ENCODE measurements at places on chromosomes 3 and 15.

GRCh38 chr3:39533226-39533625 is 65.7 kb downstream of the MOBP start:
- no peak for DNase-seq

- no peak for DNase-seq
Observed at GRCh38 chr3:57805266-57805665, 49.2 kb downstream of the SLMAP start.

- DNase-seq: no peak
Observed at GRCh38 chr15:63231206-63231605, 41.8 kb downstream of the RAB8B start.

DNA sequence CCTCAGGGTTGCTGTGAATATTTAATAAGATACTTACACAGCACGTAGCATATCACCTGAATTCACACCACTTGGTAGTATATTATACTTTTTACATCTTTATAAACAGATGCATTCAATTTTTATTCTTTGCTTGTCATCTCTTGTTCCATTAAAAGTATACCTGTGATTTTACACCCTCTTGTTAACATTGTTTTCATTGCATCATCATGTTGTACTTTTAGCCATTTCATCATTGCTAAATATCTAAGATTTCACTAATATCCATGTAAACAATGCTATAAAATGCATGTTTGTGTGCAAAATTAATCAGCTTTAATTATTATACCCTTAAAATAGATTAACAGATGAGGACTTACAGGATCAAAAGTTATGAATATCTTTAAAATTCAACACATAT is 155.3 kb downstream of the MEX3B start:
- DNase-seq: no peak

- no peak for DNase-seq
Observed at GRCh38 chr3:38723569-38724391, 74.3 kb upstream of the SCN5A start.

GRCh38 chr15:43492266-43492665 is 690 bp downstream of the TP53BP1 start:
- DNase-seq: no peak

DNA sequence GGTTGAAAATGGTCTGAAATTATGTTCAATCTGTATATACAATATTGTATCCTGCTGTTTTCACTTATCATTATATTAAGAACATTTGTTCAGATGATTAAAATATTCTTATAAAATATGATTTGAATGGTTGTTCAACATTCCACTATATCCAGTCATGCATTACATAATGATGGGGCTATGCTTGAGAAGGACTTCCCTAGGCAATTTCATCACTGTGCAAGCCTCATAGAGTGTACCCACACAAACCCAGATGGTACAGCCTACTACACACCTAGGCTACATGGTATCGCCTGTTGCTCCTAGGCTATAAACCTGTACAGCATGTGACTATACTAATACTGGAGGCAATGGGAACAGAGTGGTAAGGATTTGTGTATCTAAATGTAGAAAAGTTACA is 30.5 kb downstream of the SLC7A14 start:
- DNase-seq: no peak

DNA sequence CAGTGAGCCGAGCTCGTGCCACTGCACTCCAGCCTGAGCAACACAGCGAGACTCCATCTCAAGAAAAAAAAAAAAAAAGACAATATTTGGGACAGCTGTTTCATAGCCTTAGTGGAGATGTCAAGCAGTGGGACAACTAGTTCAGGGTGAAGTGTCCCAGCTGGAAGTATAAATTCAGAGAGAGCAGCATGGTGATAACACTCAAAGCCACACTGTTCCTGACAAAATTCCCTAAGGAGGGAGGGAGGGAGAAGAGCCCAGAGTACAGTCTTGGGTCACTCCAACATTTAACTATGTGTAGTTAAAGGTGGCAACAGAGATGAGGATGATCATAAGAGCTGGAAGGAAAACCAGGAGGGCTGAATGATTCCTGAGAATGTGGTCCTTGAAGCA is 21.1 kb upstream of the IP6K2 start:
- DNase-seq: no peak

DNA sequence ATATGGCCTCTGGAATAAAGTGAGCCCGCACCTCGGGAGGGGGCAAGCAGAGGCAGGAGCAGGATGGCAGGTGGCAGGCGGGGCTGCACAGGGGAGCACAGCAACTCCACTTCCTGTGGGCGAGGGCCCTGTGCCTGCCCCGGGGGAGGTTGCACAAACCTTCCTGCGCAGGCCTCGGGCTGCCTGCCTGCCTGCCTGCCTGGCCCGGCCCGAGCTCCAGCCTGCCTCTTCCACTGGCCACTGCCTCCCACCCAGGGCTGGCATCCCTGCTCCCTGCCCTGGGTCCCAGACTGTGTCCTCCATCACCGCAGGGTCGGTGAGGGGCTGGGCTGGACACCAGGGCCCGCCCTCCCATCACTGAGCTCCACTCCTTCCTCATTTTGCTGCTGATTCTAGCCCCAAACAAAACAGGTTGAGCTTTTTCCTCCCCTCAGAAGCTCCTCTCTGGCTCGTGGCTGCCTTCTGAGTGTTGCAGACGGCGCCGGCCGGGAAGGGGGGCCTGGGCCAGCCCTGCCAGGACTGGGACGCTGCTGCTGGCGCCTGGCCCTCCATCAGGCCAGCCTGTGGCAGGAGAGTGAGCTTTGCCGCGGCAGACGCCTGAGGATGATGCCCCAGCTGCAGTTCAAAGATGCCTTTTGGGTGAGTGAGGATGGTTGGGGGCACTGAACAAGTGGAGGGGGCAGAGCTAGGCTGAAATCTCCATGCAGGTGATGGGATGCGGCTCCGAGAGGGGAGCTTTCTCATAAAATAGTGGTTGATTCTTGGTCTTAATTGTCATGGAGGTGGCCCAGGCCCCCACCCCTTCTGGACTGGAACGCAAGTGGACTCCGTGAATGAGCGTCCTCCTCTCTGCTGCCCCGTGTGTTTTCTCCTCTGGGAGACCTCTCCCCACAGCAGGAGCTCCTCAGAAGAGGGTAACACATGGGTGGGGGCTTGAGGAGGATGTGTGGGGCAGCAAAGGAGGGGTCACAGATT is at the start of gene PSTPIP1:
PSTPIP1 (plus strand) TSS at position 156 of the 975 bp plus-strand sequence; CDS start at position 604, 448 bp downstream.
- DNase-seq: no peak

DNA sequence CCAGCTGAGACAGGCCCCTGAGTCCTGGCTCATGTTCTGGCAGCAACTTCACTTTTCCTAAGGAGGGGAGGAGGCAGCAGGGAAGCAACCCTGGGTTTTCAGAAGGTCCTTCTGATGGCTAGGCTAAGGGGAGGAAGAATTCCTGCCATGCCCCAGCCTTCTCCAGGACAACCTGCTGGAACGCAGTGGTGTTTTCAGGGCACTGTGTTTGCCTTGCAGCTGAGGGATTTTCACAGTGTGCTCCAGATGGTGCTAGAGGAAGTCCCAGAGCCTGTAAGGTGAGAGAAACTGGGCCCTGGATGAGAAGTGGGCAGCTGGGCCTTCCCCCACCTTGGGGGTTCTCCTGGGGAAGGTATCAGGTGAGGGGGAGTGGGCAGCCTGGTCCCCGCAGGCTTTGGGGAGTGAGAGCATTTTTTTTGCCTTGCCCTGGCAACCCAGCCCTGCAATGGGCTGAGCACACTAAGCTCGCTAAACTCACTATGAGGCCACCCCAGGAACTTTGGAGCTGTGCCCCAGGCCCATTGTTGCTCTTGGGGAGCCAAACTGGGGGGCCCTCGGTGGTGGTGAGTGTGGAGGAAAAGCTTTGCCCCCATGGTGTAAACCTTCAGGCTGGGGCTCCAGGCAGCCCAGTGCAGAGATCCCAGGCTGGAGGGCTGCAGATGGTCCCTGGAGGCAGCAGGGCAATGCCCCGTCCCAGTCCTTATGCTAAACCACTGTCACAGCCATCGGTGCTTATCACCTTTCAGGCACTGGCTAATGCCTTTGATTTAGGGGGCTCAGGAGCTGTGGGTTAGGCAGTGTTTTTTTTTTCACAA is 41.1 kb downstream of the ACAA1 start:
- no peak for DNase-seq

- DNase-seq: no peak
Observed at GRCh38 chr3:39407773-39408492, 1.4 kb downstream of the RPSA start.

GRCh38 chr3:74561881-74562280 is 52.6 kb downstream of the CNTN3 start:
- no peak for DNase-seq

GRCh38 chr15:88739541-88739940 is 63.7 kb upstream of the ACAN start:
- no peak for DNase-seq

GRCh38 chr3:20071175-20071574 is 30.9 kb downstream of the KAT2B start:
- no peak for DNase-seq

GRCh38 chr3:156180077-156180476 is 59.7 kb downstream of the KCNAB1 start:
- DNase-seq: no peak

DNA sequence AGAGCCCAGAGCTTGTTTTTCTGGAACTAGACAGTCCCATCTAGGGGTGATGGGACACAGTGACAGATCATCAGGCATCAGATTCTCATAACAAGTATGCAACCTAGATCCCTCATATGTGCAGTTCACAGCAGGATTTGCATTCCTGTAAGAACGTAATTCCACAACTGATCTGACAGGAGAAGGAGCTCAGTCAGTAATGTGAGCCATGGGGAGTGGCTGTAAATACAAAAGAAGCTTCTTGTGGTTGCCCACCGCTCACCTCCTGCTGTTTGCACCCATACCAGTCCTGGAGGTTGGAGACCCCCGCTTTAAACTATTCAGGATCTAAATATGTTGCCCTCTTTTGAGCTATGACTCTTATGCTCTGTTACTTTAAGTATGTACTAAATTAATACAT is 167.3 kb downstream of the ALCAM start:
- no peak for DNase-seq

GRCh38 chr3:126994661-126995245 is 11.8 kb downstream of the PLXNA1 start:
- no peak for DNase-seq

DNA sequence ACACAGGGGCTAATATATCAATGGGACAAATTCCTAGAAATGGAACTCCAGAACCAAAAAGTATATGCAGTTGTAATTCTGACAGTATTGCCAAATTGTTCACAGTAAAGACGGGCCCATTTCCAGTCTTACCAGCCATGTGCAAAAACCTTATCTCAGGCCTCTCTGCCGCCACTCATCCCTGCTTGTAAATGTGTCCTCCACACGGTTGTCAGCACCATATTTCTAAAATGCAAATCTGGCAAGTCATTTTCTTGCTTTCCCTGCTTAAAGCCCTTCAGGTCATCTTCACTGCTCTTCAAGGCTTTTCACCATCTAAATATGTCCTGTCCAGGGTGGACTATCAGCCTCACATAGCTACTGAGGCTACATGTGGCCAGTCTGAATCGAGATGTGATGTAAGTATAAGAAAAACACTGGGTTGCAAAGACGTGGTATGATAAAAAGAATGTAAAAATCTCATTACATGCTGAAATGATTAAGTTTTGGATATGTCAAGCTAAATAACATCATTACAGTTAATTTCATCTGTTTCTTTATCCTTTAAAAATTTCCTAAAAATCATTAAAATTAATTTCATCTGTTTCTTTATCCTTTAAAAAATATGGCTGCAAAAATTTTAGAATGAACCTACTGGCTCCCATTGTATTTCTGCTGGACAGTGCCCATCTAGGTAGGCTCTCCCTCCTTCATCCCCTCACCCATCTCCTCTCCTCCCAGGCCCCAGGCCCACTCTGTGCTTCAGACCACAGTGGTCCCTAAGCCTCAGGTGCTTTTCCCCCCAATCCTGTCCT is 980 bp downstream of the PARP9 start:
- DNase-seq: no peak

GRCh38 chr15:101029971-101030661 is 111.0 kb downstream of the LRRK1 start:
- DNase-seq: no peak

DNA sequence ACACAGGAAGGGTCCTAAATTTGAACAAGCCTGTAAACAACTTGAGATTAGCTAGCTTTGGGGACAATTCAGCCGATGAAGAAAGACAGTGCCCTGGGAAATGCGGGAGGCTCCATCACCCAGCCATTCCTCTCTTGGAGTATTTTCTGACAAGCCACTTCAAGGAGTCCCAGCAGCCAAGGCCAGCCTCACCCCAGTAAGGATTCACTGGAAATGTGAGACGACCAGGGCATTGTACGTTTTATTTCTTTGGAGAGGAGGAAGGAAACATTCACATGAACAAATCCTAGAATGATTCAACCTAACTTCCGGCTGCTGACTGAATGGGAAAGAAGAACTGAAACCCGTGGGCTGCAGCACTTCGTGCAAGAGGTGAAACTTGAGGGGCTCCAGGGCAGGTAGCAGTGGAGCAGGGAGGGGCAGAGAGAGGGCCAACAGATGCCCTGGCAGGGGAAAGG is 116.4 kb upstream of the ARHGEF3 start:
- DNase-seq: no peak

DNA sequence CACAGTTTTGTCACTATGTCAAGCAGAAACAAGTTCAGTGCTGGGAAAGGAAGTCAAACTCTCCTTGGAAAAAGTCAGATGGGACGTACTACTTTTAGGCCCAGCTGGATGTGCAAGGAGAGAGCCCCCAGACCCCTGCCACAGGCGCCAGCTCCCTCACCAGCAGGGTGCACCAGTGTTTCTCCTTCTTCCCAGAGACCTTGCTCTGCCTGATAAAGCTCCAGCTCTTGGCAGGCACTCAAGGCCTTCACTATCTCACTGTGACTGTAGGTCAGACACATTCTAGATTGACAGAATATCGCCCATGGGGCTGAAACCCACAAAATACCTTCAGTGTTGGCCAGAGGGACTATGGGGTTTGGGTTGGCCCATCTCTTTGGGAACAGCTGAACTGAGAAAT is 54.8 kb upstream of the CHRNB4 start:
- DNase-seq: no peak

DNA sequence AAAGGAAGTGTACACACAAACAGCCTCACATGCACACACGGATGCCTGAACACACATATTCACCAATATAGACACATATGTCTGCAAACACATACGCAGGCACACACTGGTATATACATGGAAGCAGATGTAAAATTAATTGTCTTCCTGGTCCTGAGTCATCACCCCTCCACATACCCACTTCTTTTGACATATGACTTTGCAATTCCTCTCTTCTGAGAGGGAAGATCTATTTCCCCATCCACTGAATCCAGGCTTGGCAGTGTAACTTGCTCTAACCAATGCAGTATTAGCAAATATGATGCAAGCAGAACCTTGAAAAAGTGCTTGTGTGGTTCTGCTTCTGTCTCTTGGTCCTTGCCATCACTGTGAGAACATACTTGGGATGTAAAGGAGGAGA is 76.8 kb upstream of the HRH1 start:
- DNase-seq: no peak

DNA sequence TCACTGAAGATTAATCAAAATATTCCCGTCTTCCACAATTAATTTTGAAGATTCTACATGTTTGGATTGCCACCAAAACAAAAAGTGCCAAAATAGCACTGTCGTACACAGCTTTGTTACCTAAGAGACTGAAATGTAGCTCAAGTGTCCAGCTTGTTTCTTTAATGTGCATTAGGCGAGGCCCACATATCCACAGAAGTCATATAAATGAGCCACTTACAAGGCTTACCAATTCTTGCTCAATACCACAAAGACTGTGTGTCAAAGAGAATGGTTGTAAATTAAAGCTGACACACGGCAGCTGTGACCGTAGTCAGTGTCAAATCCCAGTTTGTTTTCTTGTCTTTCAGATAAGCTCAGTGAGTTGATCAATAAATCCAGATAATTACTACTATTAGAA is 639.4 kb upstream of the TBL1XR1 start:
- DNase-seq: no peak

GRCh38 chr3:157190380-157190872 is 30.5 kb upstream of the CCNL1 start:
- DNase-seq: no peak

- DNase-seq: no peak
Observed at GRCh38 chr3:8557298-8557697, 55.7 kb downstream of the LMCD1 start.

All from SW 1271 (cell line).